GM03348 (cell line): ENCODE measurements at places on chromosomes 1 and 21.

GRCh38 chr21:16285605-16286126, 555.9 kb downstream of the USP25 start:
- DNase-seq: no peak

- DNase-seq: peak; percentile 53
Observed at GRCh38 chr1:38727684-38728584, 131.6 kb downstream of the RRAGC start.

DNA sequence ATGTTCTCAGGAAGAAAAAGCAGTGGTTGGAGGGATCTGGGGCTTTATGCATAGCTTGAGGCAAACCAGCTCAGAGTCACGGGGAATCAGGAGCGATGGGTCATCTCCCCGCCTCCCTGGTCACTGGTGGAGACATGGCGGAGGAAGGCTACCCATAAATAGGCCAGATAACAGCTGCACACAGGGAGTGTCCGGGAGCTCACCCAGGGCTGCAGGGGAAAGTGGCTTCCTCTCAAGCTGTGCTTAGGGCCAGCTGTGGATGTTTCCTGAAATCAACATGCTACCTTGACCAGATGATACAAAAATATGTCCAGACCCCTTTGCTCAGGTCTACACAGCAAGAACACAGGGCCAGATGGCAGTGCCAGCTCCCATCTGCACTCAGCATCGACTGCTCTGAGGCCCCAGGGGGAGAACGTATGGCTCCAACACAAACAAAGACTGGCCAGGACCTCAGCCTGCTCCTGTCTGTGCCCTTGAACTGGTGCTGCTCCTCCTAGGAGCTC, 27.1 kb upstream of the RERE start:
- no peak for DNase-seq

- no peak for DNase-seq
Observed at GRCh38 chr1:101526813-101527212, 290.0 kb downstream of the S1PR1 start.
